ENCODE measurements at places on chromosomes 7 and 10.

GRCh38 chr7:156524818-156525597 lies 115.6 kb upstream of the RNF32 start:
- no peak for DNase-seq

GRCh38 chr7:5426226-5426475 lies 2.5 kb upstream of the TNRC18 start:
- DNase-seq: no peak

DNA sequence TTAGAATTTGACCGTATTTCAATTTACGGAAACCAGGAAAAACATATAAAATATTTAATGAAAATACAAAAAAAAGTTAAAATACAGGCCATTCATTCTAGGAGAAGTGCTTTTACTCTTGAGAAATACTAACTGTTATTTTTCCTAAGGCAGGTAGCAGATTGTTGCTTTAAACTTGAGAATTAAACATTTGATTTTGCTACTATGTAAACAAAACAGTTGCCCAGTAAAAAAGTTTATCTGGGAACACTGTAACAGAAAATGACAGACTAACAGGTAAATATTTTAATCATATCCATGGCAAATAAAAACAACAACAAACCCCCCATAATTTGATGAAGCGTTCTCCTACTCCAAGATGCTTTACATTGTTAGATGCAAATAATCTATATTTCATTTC lies 350.5 kb downstream of the CRPPA start:
- no peak for DNase-seq

DNA sequence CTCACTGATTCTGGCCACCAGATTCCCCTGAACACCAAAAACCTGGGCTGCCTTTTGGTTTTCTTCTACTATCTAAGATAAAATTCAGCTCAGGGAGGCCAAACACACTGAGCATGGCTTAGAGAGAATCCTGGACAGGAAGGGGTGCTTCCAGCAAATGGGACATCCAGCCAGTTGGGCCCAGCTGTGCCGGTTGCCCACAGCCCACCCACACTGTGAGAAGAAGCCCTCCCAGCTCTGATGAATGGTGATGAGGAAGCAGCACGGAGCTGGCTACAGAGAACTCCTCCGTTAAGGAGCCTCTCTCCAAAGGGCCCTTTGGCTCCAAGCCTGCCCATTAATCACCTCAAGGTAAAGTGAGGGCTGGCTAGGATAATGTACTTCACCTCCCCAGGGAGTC lies 15.9 kb downstream of the LRRC18 start:
- no peak for DNase-seq

DNA sequence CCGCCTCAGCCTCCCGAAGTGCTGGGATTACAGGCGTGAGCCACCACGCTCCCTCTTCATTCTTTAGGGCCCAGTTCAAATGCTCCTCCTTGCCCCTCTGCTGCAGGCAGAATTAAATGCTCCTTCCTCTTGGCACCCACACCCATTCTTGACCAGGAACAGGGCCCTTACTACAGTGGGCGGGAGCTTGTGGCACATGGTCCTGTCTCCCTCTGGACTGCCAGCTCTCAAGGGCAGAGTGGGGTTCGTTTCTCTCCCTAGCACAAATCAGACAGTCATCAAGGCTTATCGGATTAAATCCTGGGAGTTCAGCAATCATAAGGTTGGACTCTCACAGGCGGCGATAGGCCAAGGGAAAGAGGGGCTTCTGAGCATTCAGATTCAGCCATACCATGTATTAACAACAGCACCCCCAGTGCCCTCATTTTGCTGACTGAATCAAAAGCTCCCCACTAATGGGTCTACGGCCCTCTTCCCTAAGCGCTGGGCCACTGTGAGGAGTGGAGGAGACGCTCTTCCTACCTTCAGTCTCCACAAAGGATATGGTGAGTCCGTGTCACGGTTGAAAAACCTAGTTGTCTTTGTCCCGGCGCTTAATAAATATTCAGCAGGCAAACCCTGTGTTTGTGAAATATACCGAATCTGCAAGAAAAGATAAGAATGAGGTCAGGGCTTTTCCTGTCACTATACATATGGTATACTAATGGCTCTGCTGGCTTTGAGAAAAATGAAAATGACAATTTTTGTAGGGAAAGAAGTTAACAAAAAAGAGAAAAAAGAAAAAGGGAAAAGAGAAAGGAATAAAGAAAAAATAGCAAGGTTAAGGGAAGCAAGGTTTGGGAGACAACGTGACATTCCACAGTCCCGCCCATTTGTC lies 107.4 kb downstream of the CLEC2L start:
- DNase-seq: no peak

GRCh38 chr7:1979591-1980560 lies 252.9 kb downstream of the MAD1L1 start:
- DNase-seq: no peak

GRCh38 chr7:139916717-139917395 lies 87.8 kb downstream of the TBXAS1 start:
- DNase-seq: no peak

DNA sequence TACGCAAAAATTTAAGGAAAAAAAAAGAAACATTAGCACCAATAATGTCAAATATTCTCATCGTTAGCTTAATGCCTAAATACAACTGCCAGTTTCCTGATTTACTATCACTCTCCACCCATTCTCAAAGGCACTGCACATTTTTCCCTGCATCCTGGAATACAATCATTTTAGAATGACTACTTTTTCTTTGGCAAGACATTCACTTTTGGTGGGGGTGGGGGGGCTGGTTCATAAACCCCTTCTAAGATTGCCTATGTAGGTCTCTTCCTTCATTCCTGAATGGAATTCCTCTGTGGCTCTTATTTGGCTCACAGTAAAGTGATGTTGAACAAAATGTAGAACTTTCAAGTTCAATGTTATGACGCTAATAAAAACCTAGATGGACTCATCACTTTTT lies 74.3 kb downstream of the RNLS start:
- no peak for DNase-seq

DNA sequence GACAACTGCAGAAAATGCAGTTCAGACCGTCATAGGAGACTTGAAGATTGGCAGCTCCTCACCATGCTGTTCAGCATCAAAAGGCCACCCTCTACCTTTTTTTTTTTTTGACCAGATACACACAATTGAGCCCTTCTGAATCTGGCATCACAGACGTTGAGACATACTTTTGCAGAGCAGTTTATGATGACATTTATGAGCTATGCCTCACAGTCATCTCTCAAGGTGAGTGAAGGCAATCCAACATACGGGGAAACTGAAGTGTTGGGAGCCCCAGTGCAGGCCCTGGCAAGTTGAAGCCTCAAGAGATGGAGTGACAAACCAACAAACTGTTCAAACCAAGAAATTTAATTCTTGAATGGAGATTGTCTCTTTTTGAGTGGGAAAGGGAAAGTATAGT lies 83.6 kb upstream of the DLX6 start:
- no peak for DNase-seq

DNA sequence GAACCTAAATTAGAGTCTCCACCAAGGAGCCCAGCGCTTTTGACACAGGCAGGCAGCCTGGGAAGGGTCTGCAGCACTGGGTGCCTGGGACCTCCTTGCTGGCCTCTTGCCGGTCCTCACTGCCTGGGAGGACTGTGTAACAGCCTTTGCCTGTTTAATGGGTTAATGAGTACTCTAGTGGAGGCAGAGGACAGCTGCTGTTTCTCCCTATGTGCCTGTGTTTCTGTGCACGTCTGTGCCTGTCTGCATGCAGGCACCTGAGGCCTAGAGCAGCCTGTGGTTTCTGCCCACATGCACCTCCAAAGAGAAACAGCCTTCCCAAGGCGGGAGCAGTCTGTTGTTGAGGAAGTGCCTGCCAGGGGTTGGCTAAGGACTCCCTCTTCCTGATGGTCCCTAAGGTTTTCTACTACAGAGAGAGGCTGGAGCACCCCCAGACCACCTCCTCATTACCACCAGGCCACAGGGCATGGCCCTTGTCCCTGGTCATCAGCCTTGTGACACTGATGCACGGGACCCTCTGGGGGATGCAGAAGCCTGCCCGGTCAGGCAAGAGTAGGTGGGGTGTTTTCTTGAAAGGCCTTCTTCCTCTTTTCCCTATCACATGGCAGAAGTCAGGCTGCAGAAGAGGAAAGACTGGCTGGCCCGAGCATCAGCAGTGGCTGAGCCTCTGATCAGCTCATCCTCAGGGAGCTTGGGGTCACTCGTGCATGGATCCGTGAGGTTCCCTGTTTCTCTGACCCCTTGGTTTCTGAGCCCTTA lies 14.2 kb downstream of the SLC29A3 start:
- DNase-seq: no peak

DNA sequence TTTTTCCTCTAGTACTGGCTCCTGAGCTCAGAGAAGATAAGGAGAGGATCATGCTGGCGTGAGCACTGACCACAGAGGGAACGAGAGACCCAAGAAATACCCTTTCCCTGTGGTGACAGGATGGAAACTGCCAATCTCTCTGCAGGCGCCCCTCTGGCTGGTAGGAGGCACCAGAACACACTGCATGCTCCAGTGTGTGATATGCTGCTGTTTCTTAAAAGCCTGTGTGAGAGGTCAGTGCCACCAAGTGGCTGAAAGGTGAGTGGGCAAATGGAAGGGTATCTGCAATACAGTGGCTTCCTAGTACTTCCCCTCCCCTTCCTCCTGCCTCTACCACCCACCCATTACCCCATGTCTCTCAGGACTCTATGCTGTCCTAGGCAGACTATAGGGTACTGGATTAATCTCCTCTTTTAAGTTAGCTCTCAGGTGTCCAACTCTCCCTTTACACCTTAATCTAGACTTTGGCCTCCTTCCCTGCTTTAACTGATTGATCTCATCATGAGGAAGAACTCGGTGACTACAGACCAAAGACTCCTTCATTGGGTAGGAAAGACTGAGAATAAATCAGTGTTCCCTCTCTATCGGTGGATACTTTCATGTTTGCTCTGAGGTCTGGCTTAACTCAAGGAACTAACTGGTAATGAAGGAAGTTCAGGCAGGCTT lies 283.6 kb downstream of the ADRA2A start:
- DNase-seq: no peak

GRCh38 chr10:32489901-32490300 lies 44.0 kb downstream of the CCDC7 start:
- DNase-seq: no peak

- no peak for DNase-seq
These were observed 238.6 kb downstream of the COBL start for GRCh38 chr7:51077987-51078370.

DNA sequence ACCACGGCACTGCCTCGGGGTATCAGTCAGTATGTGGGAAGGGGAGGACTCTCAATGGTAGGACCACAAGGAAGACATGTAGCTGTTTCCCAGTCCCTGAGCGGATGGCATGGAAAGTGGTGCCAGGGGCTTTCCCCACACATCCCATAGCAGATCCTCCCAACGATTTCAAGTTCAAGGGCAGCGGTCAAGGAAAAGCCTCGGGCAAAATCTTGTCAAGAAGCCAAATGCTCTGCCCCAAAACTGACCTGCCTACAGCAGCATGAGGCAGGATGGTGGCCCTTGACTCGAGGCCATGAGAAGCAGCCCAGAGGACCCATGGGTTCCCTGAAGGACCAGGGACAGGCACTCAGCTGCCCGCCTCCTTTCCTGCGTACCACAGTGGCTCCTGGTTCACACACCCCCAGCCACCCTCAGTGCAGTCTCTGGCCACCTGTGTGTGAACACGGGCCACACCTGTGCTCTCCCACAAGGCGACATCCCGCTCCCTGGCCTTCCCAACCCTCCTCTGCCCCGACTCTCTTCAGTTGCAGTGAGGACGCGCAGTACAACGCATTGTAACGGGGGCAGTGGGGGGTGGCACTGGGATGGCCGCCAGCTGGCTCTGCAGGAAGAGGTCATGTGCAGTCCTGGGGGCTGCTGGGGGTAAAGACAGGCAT lies 43.6 kb downstream of the CTBP2 start:
- DNase-seq: no peak

DNA sequence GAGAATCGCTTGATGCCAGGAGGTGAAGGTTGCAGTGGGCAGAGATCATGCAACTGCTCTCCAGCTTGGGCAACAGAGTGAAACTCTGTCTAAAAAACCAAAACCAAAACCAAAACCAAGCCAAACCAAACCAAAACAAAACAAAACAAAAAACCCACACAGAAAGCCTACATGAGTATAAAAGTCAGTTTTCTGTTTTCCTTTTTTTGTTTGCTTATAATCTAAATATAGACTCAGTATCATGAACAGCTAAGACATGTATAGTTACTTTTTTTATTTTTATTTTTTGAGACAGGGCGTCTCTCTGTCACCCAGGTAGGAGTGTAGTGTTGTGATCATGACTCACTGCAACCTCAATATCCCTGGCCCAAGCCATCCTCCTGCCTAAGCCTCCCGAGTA lies 16.8 kb upstream of the MTPN start:
- DNase-seq: no peak

DNA sequence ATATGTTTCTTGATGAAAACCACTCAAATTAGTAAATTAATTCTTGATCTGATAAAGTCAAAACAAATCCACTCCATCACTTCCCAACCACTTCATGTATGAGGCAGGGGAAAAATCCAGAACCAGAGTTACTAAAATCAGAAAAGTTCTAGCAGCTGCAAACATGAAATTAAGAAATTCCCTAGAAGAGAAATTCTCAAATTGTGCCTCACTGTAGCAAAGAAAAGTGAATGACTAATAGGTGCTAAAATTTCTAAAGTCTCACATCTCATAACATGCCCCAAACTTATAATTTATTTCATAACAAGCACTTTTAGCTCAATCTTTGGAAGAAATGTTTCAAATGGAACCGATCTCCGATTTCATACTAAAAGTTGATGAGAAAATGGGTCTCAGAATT lies 345.0 kb upstream of the AOAH start:
- DNase-seq: no peak

DNA sequence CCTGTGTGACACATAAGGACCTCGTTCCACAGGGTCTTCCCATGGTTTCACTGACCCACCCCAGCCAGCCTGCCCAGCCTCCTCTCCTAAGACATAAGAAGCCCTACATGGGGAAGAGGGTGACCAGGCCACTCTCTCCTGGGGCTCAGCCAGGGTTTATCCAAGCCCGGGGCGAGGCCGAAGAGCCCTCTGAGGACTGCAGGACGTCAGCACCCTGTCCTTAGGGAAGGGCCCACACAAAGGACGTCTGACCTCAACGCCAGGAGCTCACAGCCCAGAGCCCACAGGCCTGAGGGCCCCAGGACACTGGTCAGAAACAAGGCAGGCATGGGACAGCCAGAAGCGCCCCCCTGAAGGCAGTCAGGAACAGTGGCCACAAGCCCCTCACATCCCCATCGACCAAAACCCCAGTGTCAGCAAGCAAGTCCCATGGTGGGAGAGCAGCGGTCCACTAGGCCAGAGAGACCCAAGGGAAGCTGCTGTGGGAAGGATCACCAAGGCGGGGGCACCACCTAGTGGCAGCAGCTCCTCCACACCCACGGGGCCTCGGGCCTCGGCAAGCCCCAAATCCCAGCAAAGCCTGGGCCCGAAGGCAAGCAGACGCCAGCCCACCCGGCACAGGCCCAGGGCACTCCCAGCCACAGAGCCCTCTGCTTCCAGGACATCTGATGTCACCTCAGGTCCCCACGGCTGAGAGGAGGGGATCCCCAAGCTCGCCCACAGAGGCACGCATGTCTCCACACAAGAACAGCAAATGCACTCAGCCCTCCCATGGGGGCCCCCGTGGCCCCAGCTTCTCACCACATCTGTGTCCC lies 23.4 kb downstream of the MAD1L1 start:
- peak; percentile 54 for DNase-seq

- DNase-seq: no peak
These were observed 742 bp upstream of the TYSND1 start for GRCh38 chr10:70147259-70147625.
